ENCODE measurements at places on chromosomes 13 and 19.

GRCh38 chr13:20902438-20903163, at the start of gene XPO4:
Gene XPO4, minus strand, starts transcription at chr13:20902746. Its CDS starts 8 bp downstream, at chr13:20902738.
- peak; percentile 87 for DNase-seq

GRCh38 chr19:36009633-36010379, 1.2 kb upstream of the SYNE4 start:
- no peak for DNase-seq

GRCh38 chr19:7869453-7869909, 4.7 kb downstream of the PRR36 start:
- peak; percentile 81 for DNase-seq

DNA sequence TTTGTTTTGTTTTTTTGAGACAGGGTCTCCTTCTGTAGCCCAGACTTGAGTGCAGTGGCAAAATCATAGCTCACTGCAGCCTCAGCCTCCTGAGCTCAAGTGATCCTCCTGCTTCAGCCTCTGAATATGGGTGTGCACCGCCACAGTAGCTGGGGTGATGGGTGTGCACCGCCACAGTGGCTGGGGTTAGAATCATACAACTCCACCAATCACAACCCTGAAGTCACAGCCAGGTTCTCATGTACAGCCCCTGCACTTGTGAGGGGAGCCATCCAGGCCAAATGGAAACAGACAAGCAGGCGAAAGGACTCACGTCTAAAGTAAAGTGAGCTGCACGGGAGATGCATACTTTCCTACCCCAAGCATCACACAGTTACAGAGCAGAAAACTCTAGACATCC, 63.1 kb upstream of the RANBP3 start:
- DNase-seq: no peak

DNA sequence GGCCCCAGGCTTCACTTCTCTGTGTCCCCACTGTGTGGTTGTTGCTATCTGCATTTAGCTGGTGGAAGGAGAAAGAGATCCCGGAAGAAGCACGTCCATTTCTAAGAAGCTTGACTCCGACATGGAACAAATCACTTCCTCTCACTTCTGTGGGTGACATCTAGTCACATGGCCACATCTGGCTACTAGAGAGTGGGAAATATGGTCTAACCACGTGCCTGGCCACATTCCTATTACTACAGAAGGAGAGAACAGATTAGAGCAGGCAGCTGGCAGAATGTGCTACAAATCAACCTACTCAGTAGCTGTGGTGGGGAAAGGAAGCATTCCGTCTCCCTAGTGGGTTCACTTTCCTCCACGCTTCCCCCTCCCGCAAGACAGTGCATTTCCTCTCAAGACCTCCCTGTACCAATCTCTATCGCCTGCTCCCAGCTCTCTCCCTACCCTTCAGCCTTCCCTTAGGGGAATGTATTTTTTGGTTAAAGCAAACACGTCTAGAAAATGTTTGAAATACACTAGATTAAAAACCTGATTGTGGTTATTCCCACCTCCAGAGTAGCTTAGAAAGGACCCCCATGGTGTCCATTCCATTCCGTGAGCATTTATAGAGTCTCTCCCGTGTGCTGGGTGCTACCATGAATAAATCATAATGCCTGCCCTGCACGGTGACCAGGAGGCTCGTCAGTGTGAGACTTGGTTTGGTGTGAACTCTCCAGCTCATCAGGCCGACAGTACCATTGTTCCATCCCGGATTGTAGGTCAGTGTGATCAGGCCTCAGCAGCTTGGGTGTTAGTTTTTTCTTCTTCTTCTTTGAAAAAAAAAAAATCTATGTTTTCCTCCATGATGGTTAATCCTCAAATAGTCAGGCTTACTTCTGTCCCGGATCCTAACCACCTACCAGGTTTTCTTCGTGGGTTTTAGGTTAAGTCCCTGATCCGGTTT, 8.0 kb upstream of the AMER2 start:
- no peak for DNase-seq

DNA sequence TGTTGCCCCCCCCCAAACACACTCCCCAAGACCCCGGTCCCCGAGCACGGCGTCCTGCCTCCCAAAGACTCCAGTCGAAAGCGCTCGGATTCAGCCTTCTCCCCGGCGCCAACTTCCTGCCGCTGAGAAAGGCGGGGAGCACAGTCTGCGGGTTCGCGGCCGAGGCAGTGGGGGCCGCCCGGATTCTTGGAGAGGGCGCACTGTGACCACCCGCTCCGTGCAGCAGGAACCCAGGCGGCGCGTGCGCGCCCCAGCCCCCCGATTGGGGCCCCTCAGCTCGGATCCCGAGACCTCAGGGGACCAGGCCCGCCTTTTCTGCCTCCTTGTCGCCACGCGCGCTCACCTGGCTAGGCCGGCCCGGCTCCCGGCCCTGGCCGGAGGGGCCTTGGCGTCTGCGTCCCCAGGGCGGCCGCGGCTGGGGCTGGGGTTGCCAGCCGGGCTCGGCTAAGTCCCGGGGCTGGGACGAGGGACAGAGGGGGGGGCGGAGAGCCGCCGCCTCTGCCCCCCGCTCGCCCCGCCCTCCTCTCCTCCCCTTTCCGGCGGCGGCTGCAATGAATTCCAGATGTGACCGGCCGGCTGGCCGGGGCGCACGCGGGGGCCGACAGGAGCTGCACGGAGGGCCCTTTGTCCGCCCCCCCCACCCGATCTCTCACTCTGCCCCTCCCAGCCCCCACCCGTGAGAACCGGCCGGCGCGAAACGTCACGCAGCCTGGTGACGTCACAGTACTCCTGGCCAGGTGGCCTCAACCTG, at the start of gene S1PR2:
S1PR2 (minus strand) TSS at position 471 of the 751 bp plus-strand sequence. CDS start 6,426 bp downstream, outside the sequence.
- peak; percentile 70 for DNase-seq

GRCh38 chr19:829129-829758, 1.6 kb downstream of the AZU1 start:
- DNase-seq: no peak

DNA sequence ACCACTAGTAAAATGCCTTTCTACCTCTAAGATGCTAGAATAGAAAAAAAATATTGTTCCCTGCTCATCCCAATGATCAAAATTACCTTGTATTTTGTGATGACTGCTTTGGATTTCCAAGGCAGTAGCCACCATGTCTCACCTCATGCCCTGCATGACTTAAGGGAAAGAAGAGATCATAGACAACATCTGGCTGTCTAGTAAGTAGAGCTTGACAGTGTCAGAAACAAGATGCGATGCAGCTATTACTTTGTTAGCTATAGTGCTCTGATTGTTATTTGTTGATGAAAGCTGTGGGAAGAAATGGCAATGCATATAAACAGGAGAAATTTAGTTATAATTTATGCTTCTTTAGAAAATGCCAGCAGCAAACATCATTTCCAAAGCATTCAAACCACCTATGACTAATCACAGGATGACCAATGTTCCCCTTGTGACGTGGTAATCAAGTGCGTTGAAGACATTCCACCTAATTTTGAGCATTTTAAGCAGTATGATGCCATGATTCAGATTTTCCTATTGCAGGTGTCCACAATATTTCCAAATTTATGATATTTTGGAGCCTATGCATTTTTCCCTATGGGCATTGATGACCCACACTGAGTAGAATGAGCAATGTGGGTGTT, 308.3 kb downstream of the KCNRG start:
- no peak for DNase-seq

DNA sequence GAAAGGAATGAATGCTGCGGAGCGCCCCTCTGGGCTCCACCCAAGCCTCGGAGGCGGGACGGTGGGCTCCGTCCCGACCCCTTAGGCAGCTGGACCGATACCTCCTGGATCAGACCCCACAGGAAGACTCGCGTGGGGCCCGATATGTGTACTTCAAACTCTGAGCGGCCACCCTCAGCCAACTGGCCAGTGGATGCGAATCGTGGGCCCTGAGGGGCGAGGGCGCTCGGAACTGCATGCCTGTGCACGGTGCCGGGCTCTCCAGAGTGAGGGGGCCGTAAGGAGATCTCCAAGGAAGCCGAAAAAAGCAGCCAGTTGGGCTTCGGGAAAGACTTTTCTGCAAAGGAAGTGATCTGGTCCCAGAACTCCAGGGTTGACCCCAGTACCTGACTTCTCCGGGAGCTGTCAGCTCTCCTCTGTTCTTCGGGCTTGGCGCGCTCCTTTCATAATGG, 8.6 kb downstream of the PDX1 start:
- no peak for DNase-seq

- peak; percentile 50 for DNase-seq
These were observed 53.2 kb downstream of the GPR12 start for GRCh38 chr13:26707122-26708006.

DNA sequence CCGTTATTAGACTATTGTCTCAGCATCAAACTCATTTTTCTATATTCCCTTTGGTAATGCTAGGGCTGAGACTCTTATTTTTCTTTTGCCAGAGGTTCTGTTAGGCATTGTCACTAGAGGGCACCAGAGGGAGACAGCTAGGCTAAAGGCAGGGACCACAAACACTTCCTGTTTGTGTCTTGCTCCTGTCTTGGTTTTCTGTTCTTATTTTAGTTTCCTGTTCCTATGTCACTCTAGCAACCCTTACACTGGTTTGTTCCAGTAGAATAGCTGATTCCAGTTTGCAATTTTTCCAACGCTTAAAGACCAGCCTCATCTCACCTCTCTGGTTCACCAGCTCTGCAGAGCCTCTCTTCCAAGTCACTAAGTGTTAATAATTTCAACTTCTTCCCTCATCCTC, 772.0 kb downstream of the DIAPH3 start:
- peak; percentile 83 for DNase-seq

DNA sequence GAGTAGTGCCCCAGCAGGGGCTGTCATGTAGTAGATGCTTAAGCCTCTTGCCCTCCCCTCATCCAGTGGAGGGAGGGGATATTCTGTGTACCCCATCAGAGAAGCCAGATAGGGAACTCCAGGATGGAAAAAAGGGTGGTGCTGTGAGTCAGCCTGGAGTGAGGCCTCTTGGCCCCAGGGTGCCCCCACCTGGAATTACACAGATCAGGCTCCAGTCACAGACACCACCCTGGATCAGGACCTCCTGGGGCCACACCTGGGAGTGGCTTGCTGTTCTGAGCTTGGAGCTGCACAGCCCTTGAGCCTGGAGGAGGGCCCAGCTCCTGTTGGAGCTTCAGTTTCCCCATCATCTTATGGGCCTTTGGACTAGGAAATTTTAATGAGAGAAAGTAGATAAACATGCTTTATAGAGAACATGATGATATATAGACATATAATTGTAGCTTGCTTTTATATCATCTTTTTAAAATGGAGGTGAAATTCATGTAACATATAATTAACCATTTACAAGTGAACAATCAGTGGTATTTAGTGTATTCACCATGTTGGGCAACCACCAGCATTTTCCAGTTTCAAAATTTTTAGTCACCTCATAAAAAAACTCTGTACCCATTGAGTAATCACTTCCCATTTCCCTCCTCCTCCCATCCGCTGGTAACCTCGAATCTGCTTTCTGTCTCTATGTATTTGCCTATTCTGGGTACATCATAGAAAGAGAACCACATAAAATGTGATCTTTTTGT, 24.6 kb downstream of the CYP4F22 start:
- peak; percentile 44 for DNase-seq

- DNase-seq: no peak
These were observed 57.3 kb downstream of the SMARCA4 start for GRCh38 chr19:11018179-11018578.

GRCh38 chr19:53462861-53463260, 4.7 kb upstream of the ZNF813 start:
- DNase-seq: no peak

- no peak for DNase-seq
These were observed 180.0 kb downstream of the USP12 start for GRCh38 chr13:26991508-26992181.

Measured in activated CD4-positive, alpha-beta T cell treated with anti-CD3 and anti-CD28 coated beads, Interleukin-10, Interleukin-2, amounts not matched to agents 100 ng/mL and 50 ng/mL, durations not matched to agents 16 hours and 8 hours (primary cell).